Activated CD8-positive, alpha-beta memory T cell treated with anti-CD3 and anti-CD28 coated beads, Interleukin-2, amount 10 ng/mL, durations not matched to agents 7 days and 5 days (primary cell): ENCODE measurements at places on chromosomes 6 and 20. TPM values are rescaled to one million over a fixed set of nuclear protein-coding genes. Genes with fewer than 3 reads are reported as not detected.

The RTN4IP1 gene
- total RNA-seq = 10.7 TPM

The STK38 gene
- total RNA-seq = 47.7 TPM

The SEL1L2 gene
- not detected for total RNA-seq

The NFATC2 gene
- total RNA-seq = 59.0 TPM

The TFAP2D gene
- not detected for total RNA-seq

The RAMACL gene
- total RNA-seq = 0.14 TPM

The TOP1 gene
- total RNA-seq = 89.0 TPM

The SLC12A5 gene
- total RNA-seq = 1.7 TPM

The TSPO2 gene
- not detected for total RNA-seq

The ATRN gene
- 9.0 TPM for total RNA-seq

The DBNDD2 gene
- total RNA-seq = 6.6 TPM

The MCHR2 gene
- total RNA-seq = not detected

The CTCFL gene
- not detected for total RNA-seq

The SLC16A10 gene
- total RNA-seq = 4.8 TPM

The FAXC gene
- total RNA-seq = not detected

The GLP1R gene
- not detected for total RNA-seq

The RBPJL gene
- total RNA-seq = not detected

The OPRM1 gene
- total RNA-seq = not detected

The PTCRA gene
- total RNA-seq = not detected

The ADGRF5 gene
- not detected for total RNA-seq

The RSPO4 gene
- not detected for total RNA-seq

The ATP9A gene
- 2.4 TPM for total RNA-seq

The CALHM6 gene
- 13.8 TPM for total RNA-seq

The CLPSL1 gene
- not detected for total RNA-seq

The ZFP64 gene
- 11.5 TPM for total RNA-seq

The DNAH8 gene
- 0.15 TPM for total RNA-seq

The FOXS1 gene
- not detected for total RNA-seq

The TP53TG5 gene
- 0.15 TPM for total RNA-seq

The NCOA6 gene
- total RNA-seq = 29.5 TPM

The PMEPA1 gene
- total RNA-seq = 0.20 TPM

The TRIM10 gene
- not detected for total RNA-seq

The GNAS-AS1 gene
- 0.89 TPM for total RNA-seq

The CD40 gene
- 2.2 TPM for total RNA-seq

The TCP11 gene
- not detected for total RNA-seq

The ADTRP gene
- total RNA-seq = 0.47 TPM
